ENCODE measurements at places on chromosomes 12 and 14.

- no peak for DNase-seq
These were observed 229.8 kb downstream of the ALX1 start for GRCh38 chr12:85509857-85510256.

DNA sequence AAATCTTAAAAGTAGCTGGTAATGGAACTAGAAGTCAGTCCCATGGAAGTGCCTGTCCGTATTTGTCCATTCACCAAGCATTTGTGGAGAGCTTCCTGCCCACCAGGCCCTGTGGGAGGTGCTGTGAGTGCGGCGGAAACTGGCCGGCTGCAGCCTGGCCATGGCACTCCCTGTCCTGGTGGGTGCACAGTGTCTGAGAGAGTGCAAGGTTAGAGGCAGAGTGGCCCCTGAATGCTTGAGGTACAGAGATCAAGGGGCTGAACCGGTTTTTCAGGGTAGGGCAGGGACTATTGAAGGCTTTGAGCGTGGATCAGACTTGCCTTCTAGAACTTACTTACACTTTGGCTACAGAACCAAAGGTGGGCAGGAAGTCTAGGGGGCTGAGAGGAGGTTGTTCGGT, 92.9 kb downstream of the ESR2 start:
- DNase-seq, result no peak

- DNase-seq, result no peak
These were observed 49.3 kb upstream of the AMN start for GRCh38 chr14:102873131-102873530.

GRCh38 chr12:88063375-88063774, 34.2 kb upstream of the C12orf50 start:
- no peak for DNase-seq

DNA sequence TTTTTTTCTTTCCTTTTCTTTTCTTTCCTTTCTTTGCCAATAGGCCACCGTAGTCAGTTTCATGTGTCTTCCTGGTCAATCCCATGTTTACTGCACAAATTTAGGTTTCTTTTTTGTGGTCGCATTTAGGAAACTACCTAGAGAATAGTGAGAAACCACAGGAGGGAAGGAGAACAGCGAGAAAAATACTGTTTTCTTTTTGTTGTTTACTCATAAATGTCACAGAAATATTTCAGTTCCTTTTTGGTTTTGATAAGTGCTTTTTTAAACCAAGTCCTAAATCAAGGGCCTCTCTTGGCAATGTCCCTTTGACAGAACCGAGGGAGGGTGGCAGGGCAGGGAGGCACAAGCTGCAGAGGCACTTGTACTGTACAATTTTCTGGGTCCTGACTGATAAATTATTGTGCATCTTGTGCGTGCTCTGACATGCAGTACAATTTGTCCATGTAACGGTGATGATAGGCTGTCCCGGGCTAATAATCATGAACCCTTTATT, 326.1 kb downstream of the CACNA1C start:
- no peak for DNase-seq

- no peak for DNase-seq
These were observed 2.5 kb downstream of the HNRNPA1 start for GRCh38 chr12:54282949-54283593.

GRCh38 chr12:4379405-4379804, at the start of gene FGF23:
Gene FGF23 (minus strand): TSS chr12:4379712. CDS start chr12:4379582, 130 bp downstream.
- DNase-seq, result peak; percentile 90

- no peak for DNase-seq
These were observed 113.7 kb upstream of the KITLG start for GRCh38 chr12:88693837-88694445.

DNA sequence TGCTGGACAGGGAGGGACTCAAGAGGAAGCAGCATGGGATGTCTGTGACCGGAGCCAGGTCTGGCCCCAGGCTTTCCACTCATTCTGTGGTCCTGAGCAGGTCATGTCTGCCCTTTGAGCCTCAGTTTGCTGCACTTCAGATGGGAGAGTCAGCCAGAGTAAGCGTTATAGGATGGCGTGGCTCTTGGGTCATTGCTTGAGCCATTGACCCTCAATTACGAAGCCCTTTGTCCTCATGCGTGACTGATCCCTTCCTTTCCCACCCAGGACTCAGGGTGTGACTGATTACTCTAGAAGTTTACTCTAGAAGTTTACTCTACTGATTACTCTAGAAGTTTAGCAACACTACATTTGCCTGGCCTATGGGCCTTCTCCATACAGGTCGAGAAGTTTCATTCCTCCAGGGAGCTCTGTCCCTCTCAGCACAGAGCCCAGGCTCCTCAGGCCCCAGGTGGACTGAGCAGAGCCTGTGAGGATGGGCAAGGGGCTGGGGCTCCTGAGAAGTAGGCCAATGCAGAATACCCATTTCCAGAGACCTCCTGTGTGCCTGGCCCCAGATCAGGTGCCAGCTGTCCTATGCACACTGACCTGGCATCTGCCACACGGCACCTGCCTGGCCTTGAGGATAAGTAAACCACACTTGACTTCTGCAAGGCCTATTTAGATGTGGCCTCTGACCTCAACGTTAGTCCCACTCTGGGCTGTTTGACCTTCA, 7.6 kb upstream of the IFI27 start:
- DNase-seq, result no peak

DNA sequence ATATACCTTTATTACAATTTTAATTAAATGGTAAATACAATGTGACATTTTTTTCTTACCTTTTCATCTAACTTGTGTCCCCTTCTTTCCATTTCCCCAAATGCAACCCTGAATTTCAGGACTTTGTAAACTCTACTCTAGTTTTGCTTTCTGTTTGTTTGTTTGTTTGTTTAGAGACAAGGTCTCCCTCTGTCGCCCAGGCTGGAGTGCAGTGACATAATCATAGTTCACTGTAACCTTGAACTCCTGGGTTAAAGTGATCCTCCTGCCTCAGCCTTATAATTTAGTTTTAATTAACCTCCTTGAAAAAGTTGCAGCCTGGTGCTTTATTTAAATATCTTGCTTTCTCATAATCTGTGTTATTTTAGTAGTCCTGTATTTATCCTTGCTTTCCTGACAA, 59.0 kb upstream of the MON2 start:
- no peak for DNase-seq

- no peak for DNase-seq
These were observed 214.5 kb downstream of the PCNX1 start for GRCh38 chr14:71121711-71122110.

DNA sequence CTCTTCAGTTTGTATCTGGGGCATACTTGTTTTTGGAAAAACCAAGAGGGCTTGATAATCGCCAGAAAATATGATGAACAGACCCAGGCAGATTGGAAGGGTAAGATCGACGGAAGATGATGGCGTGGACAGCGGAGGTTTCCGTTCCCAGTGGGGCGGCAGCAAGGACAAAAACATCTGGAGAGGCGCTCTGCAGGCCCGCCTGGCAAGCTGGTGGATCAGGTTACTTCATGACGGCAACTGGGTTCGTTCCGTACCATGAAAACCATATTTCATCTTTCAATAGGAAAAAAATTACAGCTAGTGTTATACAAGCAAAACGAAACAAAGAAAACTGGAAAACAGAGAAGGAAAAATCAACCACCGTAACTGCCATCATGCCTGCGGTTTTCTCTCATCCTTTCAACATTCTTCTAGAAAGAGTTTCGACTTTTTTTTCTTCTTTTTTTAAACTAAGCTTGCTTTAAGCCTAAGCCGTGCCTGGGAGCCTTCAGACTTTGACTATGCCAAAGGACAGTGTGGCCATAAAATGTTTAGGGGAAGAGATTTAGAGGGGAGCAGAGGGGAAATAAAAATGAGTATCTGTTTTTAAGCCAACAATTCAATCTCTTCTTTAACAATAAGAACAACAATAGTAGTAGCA, 210.5 kb downstream of the FOXN3 start:
- DNase-seq, result no peak

DNA sequence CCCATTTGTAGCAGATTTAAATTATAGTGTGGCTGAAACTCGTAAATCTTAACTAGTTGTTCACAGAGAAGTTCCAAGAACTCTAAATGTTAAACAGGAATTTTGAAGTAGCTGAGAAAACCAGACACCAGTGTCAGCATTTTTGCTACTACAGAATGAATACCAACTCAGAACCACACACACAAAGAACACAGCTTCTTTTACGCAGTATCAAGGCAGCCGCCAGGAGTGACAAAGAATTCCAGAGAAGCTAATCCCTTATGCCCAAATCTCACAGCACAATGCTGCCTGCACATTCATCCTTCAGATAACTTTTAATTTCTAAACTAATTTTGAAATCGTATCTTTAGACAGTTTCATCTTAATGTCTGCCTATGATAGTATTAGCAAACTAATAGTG, 37.4 kb downstream of the SLC6A15 start:
- DNase-seq, result no peak

DNA sequence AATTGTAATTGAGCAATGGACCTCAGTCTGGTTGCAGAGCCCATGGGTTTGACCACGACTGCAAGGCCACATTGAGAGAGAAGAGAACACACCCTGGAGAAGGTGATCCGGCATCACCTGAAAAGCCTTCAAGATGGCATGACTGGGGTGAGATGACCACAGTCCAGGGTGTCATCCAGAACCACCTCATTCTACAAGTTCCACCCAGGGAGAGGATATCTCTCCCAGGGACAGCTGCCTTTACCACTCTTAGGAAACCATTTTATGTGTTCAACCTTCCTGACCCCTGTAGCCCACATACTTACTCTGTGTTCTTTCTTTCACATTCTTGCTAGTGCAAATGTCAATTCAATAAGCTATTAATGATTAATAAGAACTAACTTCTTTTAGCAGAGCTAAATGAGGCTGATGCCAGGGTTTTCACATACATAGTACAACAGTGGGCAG, 43.4 kb upstream of the CPM start:
- DNase-seq, result no peak

DNA sequence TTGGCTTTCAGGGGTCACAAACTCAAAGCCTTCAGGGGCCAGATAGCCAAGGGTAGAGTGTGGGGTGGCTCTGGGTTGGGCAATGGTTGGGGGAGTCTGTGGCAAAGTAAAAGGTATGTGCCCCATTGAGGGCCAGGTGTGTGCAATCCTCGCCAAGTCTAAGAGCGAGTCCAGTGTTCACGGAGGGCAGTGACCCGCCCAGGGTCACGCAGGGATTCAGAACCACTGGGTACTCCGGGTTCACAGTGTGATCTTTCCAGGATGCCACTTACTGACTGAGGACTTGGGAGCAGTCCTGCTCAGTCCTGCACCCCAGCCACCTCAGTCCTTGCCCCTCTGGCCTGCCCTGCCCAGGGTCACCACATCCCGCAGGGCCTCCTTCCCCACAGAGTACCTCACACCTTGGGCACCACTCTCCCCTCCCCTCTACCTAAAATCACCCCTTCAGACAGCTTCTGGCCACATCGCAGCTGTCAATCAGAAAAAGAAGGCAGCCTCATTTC, 15.7 kb downstream of the ZDHHC22 start:
- DNase-seq, result no peak

GRCh38 chr12:51801027-51801426, 47.5 kb downstream of the FIGNL2 start:
- DNase-seq, result no peak
